Epithelial cell of proximal tubule (primary cell): ENCODE measurements at places on chromosomes 7 and 10.

- DNase-seq, result no peak
Measured at GRCh38 chr10:126661841-126662515, 8.5 kb downstream of the C10orf90 start.

DNA sequence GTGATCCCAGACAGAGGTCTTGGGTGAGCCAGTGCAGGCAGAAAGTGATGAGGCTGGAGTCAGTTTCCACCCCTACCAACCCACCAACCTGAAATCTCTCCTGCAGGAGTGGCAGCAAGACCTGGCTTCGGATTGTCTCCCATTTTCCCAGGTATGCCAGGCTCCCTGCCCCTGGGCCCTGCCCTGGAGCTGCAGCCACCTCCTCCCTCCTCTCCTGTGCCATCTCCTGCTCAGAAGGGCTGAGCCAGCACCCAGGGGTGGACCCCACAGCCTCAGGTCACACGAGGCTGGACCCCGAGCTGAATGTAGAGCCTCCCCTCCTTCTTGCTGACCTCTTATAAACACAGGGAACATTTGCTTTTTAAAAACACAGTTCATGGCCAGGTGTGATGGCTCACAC lies 17.0 kb upstream of the LIMK1 start:
- DNase-seq, result no peak

DNA sequence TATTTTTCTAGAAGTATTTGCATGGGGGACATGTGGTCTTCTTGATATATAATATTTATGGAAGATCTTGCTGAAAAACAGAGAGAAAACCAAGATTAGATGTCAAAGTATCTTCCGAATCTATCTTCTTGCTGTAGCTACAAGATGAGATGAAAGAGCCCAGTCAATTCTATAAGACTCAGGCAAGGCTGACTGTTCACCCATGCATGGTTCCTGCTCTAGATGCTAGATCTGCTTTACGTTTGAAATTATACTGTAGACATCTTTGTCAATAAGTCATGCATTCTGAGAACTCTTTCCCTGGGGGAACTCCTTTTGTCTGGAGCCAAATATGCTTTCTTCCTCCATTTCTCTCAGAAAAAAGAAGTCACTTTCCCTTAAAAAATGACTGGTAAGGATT lies 1292.0 kb downstream of the XPNPEP1 start:
- no peak for DNase-seq

- no peak for DNase-seq
Measured at GRCh38 chr10:131928248-131929095, 27.7 kb downstream of the PPP2R2D start.

GRCh38 chr10:62993121-62993520 lies 140.0 kb upstream of the NRBF2 start:
- no peak for DNase-seq

- DNase-seq, result no peak
Measured at GRCh38 chr7:157204134-157204533, 65.4 kb downstream of the UBE3C start.

DNA sequence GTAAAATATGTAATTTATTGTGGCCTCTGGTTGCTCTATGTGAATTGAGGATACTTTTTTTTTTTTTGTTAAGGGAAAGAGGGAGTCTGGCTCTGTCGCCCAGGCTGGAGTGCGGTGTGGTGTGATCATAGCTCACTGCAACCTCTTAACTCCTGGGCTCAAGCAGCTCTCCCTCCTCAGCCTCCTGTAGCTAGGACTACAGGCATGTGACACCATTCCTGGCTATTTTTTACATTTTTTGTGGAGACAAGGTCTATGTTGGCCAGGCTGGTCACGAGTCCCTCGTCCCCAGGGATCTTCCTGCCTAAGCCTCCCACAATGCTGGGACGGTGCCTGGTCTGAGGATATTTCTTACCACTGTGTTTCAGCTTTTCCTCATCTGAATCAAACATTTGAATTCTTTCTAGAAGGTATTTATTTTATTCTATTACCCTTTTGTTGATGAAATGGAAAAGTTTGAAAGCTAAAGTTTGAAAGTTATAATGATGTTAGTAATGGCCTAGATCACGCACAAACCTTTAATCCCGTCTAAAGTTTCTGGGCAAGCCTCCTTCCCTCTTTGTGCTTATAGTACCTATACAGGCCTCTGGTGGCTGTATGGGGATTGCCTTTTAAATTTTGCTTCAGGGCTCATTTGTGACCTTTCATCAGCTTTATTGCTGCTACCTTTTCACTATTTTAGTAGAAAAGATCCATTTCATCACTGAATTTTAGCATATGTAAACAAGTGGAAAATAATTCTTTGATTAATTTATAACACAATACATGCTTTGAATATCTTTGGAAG lies 2.0 kb downstream of the IFRD1 start:
- no peak for DNase-seq

DNA sequence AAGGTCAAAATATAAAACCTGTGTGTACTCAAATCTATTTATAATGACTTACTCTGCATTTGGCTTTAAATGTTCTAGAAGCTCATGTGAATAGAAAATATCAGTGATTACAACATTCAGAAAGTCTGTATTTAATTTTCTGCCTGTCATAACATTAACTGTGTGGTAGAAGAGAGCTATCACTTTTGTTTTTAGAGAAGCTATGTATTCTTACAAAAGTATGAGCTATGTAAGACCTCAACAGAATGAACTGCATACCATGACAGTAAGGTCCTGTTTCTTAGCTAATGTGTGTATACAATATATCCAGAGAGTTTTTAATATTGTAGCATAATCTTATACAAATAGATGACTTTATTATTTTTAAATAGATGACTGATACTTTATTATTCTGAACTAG lies 61.5 kb downstream of the PTN start:
- DNase-seq, result no peak

DNA sequence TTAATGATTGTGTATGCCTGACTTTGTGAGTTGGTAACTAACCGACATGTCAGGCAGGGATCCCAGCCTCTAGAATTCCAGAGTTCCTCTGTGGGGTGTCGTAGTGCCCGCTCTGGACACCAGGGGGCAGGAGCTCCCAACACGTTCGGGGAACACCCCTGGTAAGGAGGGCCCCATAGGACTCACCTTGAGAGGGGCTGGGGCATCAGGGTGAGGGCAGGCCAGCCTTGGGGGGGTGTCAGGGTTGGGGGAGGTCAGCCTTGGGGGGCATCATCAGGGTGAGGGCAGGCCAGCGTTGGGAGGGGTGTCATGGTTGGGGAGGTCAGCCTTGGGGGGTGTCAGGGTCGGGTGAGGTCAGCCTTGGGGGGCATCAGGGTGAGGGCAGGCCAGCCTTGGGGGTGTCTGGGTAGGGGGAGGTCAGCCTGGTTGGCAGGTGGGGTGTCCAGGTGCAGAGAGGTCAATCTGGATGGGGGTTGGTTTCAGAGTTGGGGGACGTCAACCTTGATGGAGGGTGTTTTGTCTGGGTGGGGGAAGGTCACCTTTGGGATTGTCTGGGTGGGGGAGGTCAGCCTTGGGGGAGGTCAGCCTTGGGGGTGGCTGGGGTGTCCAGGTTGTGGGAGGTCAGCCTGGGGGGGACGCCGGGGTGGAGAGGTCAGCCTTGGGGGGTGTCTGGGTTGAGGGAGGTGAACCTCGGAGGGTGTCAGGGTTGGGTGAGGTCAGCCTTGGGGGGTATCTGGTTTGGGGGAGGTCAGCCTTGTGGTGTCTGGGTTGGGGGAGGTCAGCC lies 45.6 kb upstream of the SUN1 start:
- no peak for DNase-seq

GRCh38 chr7:149283321-149283720 lies 21.3 kb downstream of the ZNF783 start:
- no peak for DNase-seq

DNA sequence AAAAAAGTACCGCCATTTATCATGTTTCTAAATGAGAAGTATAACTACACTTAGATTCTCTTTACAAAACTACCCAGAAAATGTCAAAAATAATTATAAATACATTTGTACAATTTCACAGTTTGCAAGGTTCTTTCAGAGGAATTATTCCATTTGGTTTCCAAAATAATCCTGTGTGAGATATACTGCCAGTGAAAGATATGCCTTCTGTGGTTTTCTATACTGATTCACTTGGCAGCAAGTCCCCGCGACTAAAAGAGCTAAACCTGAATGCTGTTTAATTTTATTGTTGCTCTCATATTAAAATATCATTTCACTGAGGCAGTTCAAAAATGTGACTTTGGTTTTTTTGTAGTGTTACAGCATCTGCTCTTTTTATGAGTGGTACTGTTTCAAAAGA lies 364.9 kb upstream of the PLXDC2 start:
- DNase-seq, result no peak

DNA sequence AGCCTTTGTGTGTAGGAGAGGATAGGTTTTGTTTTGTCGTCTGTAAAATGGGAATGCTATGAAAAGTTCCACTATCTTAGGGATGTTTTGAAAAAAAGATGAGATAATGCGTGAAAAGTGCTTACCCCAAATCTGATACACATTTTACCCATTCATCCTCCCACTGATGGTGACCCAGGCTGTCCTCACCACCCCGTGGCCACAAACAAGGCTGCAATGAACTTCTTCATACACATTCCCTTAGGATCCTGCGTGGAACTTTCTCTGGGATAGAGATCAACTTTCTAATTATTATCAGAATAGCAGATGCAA lies 399 bp upstream of the OGDHL start:
- no peak for DNase-seq

DNA sequence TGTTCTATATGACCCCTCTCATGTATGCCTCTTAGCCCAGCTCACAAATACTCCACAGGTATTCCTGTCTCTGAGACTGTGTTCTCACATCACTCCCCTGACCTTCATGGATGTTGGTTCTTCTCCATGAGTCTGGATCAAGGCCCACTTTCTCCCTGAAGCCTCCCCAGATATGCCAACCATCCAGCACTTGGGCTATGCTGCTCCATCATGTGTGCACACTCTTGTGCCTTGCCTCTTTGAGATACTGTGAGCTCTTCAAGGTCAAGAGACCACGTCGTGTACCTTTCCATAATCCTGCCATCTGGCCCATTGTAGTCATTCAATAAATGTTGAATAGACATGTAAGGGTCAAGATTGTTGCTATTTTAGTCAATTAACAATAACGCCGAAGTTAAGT lies 30.1 kb upstream of the TM9SF3 start:
- DNase-seq, result no peak

DNA sequence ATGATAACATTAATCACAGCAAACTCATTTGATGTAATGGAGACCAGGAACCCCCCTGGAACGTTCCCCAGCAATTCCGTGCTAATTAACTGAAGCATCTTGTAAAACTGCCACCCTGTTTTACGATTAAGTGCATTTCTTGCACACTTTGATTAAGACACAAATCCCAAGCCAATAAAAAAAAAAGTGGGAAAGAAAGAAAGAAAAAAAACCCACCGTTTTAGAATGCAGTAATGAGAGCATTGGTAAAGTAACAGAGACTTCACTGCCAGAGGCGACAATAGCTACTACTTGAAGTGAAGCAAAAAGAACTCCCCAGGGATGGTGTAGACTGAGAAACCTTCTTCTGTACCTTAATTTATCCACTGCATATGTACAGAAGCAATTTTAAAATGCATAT lies 616.1 kb downstream of the PTPRN2 start:
- DNase-seq, result no peak

DNA sequence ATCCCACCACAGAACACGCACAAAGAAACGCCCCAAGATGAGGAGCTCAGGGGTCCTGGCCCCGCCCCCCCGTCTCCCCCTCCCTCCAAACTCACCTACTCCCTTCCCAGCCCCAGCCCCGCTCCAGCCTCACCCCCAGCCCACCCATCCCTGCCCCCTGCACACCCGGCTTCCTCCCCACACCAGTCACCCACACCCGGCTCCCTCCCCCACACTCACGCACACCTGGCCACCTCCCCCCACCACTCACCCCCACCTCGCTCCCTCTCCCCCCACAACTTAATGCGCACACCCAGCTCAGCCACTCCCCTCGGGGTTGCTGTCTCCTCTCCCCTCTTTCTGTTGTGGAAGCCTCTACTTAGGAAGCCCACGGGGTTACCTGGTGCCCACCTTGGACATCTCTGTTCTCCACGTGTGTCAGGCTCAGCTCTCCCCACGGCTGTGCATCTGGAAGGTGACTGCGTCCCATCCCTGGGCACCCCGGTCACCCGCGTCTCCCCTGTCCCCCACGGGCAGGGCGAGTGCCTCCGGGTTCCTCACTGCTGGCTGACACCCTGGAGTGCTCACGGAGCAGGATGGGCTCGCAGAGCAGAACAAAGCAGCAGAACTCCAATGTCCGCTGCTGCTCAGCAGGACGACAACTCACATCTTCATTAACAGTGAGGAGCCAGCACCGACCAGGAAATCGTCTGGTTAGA lies 166.8 kb downstream of the USP6NL start:
- no peak for DNase-seq

GRCh38 chr7:94482796-94483195 lies 26.8 kb upstream of the CASD1 start:
- DNase-seq, result no peak

- DNase-seq, result no peak
Measured at GRCh38 chr7:123625254-123625653, 23.6 kb downstream of the ASB15 start.

- DNase-seq, result no peak
Measured at GRCh38 chr10:35452171-35452570, 115.9 kb downstream of the CCNY start.

DNA sequence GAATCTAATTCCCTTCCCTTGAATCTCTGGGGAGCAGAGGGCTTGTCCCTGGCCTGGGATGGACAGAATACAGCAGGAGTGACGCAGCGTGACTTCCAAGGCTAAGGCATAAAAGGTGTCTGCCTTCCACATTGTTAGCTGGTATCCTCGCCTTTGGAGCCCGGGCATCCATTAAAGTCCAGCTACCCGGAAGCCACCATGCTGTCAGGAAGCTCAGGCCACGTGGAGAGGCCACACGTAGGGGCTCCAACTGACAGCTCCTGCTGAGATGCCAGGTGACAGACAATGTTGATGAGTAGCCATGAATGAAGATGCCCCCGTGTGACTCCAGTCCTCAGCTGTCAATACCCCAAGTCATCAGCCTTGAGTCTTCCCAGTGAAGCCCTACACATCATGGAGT lies 99.9 kb downstream of the OAT start:
- no peak for DNase-seq
